CD4-positive, alpha-beta memory T cell (primary cell): ENCODE measurements at places on chromosomes 13 and 19.
A peak's percentile ranks its signal among the peaks of the same experiment; 100 is the strongest.

GRCh38 chr19:8569066-8569771, 8.0 kb downstream of the MYO1F start:
- peak; percentile 77 for DNase-seq

GRCh38 chr19:2132731-2133490, 18.5 kb downstream of the AP3D1 start:
- no peak for DNase-seq

- DNase-seq = no peak
These were observed 23.2 kb upstream of the GTF3A start for GRCh38 chr13:27401210-27401609.

GRCh38 chr19:35273686-35274259, 5.0 kb downstream of the USF2 start:
- no peak for DNase-seq

GRCh38 chr13:111373486-111373885, 53.0 kb downstream of the TEX29 start:
- no peak for DNase-seq

GRCh38 chr13:39149896-39150295, 111.6 kb downstream of the NHLRC3 start:
- DNase-seq = no peak

DNA sequence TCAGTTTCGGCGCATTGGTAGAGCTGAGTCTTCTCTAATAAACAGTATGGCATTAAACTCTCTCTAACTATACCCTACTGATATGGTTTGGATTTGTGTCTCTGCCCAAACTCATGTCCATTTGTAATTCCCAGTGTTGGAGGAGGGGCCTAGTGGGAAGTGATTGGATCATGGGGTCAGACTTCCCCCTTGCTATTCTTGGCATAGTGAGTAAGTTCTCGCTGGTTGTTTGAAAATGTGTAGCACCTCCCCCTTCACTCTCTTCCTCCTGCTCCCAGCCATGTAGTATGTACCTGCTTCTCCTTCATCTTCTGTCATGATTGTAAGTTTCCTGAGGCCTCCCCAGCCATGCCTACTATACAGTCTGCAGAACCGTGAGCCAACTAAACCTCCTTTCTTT, 682.7 kb upstream of the ARGLU1 start:
- DNase-seq = no peak

- no peak for DNase-seq
These were observed 210.4 kb downstream of the DCLK1 start for GRCh38 chr13:35920816-35921215.

DNA sequence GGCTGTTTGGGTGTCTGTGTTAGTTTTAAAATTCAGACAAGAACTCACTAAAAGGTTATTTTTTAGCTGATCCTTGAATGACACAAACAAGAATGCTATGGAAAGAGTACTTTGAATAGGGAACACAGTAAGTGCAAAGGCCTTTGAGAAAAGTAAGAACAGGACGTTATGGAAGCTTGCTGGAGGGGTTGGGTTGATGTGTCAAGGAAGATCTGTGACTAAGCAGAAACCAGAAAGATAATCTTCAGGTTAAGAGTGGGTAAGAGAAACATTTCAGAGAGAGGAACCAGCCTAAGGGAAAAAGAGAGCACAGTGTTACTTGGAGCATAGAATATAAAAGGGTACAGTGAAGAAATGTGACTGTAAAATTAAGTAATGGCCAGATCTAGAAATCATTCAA, 41.2 kb upstream of the TRPC4 start:
- DNase-seq = no peak

DNA sequence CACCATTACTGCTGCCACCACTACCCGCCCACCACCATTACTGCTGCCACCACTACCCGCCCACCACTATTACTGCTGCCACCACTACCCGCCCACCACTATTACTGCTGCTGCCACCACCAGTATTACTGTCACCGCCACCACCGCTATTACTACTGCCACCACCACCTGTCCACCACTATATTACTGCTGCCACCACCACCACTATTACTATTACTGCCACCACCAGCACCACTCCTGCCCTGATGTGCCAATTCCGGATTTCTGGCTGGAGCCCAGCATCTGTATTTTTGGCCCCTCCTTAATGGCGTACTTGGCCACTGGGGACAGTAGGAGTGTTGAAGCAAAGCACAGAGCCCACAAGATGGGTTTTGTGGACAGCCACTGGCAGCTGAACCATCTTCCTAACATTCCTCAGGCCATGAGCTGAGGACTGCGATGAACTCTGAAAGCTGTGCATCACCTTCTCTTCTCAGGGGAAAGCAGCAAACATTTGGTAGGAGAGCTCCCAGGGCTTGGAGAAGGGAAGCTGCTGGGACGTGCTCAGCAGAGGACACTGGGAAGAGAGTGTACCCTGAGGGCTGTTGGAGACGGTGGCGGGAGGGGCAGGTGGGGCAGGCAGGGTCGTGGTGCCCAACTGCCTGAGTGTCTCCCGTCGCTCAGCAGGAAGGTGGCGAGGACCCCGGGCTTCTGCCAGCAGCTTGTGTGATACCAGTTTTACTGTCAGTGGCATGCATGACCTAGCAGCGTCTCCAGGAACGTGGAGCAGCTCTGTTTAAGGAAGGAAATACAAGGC, 23.0 kb downstream of the CUL4A start:
- no peak for DNase-seq

DNA sequence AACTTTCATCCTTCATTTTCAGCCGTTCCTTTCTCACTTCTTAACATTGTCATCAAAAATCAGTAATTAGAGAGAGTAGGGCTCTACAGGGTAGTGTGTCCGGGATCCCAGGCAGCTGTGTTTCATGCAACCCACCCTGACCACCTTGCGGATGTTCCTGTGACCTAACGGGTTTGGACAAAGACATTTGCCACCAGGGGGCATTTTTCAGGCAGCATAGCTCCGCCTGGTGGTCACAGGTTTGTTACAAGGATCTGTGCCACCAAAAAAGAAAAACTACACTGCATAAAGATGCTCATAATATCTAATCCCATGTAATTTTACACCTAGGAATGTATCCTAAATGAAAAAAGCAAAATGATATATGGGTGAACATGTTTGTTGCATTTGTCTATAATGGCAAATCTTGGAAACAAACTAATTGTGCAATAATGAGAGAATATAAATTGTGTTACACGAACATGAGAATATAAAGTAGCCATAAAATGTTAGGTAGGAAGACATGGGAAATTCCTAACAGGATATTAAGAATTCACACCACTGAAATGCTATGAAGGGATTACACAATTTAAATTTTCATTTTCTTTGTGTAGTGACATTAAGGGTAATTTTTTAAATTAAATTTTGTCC, 123.0 kb downstream of the SLC7A1 start:
- peak; percentile 23 for DNase-seq

- DNase-seq = no peak
These were observed 3.4 kb downstream of the MBNL2 start for GRCh38 chr13:97225533-97225932.

DNA sequence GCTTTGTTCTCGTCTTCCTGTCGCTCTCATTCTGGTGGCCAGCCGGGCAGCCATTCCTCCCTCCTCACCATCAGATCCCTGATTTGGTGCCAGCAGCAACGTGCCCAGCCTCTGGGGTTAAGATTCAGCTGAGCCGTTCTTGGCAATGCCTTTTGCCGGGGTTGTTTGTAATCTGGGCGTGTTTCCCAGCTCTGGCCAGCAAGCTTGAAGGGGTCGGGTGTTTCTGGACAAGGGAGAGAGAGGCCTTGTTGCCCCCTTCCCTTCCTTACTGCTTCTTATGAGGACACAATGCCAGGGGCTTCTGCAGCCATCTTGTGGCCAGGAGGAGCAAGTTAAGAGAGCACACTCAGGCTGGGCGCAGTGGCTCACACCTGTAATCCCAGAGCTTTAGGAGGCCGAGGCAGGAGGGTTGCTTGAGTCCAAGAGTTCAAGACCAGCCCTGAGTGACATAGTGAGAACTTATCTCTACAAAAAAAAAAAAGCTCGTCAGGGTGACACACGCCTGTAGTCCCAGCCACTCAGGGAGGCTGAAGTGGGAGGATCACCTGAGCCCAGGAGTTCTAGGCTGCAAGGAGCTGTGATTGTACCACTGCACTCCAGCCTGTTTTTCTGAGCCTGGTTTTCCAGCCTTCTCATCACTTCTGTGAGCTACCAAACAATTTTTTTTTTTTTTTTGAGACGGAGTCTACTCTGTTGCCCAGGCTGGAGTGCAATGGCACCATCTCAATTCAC, 10.7 kb upstream of the CRTC1 start:
- no peak for DNase-seq

DNA sequence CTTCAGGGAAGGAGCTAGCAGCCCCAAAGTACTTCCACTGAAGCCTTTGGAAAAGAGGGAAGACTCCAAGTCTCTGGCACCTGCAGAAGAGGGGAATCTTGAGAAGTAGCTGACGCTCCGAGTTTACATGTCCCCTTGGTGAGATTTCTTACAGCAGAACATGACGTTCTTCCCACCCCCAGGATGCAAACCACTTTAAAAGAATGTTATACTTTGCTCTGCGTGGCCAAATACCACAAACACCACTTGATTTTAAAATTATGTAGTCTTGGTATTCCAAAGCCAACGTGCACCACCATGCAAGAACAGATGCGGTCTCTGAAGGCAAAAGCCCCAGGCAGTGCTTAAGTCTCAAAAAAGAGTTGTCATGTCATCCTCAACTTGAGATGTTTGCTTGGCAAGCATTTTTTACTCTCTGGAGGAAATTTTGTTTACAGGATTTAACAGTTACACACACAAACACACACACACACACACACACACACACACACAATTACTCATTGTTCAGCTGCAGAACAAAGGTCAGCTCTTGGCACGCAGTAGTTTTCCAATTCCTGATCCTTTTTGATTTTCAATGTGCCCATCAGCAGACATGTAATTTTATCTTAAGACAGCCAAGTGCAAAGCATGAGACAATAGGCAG, 106.1 kb downstream of the RGCC start:
- DNase-seq = no peak

GRCh38 chr13:23988546-23989122, 91.3 kb upstream of the C1QTNF9B start:
- no peak for DNase-seq

DNA sequence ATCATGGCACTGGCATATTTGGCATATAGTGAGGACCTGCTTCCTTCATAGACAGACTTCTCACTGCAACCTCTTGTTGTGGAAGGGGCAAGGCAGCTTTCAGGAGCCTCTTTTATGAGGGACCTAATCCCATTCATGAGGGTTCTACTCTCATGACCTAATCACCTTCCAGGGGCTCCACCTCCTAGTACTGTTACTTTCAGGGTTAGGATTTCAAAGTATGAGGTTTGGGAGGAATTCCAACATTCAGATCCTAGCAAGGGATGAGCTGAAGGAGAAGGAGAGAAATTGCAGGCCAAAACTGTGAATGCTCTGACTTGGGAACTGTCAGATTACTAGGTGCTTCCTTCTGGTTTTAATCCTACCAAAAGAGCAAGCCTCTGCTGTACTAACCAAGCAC, 87.8 kb downstream of the LMO7 start:
- DNase-seq = no peak

DNA sequence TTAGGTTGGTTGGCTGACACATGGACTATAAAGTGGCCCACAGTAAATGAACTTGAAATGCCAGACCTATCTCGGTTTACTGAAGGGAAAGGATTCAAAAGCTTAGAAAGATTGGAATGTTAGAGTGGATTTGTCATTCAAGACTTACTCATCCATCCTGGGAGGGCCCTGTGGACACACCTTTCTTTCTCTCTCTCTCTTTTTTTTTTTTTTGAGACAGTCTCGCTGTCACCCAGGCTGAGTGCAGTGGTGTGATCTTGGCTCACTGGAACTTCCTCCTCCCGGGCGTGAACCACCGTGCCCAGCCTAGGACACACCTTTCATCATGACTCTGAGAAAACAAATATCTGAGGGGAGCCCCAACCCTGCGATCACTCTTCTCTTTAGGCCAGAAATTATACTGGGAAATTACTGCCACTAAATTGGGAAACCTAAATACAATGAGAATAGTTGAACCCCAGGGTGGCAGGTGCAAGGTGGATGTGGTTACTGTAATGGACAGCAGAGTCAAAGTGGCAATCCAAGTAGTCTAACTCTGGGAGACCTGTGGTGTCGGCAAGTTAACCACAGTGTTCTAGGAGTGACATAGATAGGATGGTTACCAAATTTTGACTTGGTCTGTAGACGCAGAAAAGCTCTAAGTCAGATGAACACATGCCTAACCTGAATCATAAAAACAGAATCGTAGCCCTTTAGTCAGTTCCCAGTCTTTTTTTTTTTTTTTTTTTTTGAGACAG, 47.1 kb upstream of the ZMYM5 start:
- DNase-seq = no peak

DNA sequence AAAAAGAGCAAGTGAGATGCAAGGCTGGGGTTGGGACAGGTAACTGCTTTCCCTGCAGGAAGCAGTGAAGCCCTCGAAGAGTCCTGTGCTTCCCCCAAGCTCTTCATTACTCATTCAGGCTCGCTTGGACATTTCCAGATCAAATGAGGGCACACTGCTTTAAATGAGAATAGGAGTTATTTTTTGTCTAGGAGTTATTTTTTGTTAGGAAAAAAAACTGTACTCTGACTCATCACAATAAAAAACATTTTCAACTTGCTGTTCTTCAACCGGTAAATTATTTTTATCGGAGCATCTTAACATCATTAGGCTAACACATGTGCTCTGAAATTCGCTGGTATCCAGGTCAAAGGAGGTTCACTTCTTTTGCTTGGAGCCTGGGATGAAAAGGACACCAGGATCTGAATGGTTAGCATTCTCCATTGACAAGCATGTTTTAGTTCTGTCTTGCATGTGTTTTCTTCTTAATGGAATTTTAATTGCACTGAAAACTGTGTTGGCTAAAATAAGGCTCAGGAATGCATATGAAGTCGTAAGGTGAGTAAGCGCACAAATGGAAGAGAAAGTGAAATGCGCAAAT, 80.7 kb upstream of the STK24 start:
- no peak for DNase-seq

GRCh38 chr19:49861107-49861506, 6.3 kb downstream of the PNKP start:
- peak; percentile 27 for DNase-seq

- DNase-seq = no peak
These were observed 4.2 kb downstream of the SLC7A9 start for GRCh38 chr19:32865326-32865725.

- DNase-seq = no peak
These were observed 14.9 kb upstream of the C2CD4C start for GRCh38 chr19:423691-424466.

DNA sequence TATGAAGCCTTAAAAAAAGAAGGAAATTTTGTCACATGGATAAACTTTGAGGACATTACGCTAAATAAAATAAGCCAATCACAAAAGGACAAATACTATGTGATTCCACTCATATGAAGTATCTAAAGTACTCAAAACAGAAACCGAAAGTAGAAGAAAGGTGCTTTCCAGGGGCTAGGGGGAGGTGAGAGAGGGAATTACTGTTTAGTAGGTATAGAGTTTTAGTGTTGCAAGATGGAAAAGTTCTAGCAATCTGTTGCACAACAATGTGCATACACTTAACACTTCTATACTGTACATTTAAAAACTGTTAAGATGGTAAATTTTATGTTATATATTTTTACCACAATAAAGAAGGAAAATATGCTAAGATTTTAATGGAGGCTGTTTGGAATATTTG, 83.0 kb downstream of the POLR1D start:
- DNase-seq = peak; percentile 19

- DNase-seq = no peak
These were observed 431.0 kb upstream of the HTR2A start for GRCh38 chr13:47327861-47328260.
